ENCODE measurements at places on chromosomes 11 and 22.
A peak's percentile ranks its signal among the peaks of the same experiment; 100 is the strongest.

DNA sequence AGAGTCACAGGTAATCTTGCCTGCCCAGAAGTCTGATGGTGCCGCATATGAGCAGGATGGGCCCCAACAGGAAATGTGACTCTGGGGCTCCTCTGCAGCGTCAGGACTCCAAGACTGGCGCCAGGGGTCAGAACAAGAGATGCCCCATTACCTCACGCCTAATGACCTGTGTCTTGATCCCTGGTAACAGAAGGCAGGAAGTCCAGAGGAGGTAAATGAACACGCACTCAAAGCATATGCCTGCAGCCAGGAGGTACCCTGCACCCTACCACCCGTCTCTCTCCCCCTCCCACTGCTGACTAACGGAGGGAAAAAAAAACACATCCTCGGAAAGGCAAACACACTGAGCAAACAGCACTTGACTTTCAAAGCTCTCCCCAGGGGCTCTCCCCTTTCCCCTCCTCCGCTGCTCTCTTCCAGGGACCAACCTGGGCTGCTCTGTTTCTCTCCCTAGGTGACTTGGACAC, 37.3 kb downstream of the ABCC8 start:
- DNase-seq, result no peak

DNA sequence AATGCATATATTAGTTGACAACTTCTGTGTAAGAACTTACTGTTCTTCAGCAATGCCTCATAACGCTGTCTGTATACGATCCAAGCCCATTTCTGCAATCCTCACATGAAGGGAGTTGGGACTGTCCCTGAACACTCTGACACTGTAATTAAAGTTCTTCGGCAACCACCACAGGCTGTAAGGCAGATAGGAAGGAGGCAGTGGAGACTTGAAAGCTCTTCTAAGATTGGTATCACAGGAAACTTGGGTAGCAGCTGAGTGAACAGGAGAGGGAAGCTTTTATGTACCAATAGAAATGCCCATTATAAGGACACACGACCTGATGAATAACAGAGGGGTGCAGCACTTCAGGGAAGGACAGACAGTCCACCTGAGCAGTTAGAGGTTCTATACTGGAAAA, 12.0 kb upstream of the GAB2 start:
- DNase-seq, result no peak

DNA sequence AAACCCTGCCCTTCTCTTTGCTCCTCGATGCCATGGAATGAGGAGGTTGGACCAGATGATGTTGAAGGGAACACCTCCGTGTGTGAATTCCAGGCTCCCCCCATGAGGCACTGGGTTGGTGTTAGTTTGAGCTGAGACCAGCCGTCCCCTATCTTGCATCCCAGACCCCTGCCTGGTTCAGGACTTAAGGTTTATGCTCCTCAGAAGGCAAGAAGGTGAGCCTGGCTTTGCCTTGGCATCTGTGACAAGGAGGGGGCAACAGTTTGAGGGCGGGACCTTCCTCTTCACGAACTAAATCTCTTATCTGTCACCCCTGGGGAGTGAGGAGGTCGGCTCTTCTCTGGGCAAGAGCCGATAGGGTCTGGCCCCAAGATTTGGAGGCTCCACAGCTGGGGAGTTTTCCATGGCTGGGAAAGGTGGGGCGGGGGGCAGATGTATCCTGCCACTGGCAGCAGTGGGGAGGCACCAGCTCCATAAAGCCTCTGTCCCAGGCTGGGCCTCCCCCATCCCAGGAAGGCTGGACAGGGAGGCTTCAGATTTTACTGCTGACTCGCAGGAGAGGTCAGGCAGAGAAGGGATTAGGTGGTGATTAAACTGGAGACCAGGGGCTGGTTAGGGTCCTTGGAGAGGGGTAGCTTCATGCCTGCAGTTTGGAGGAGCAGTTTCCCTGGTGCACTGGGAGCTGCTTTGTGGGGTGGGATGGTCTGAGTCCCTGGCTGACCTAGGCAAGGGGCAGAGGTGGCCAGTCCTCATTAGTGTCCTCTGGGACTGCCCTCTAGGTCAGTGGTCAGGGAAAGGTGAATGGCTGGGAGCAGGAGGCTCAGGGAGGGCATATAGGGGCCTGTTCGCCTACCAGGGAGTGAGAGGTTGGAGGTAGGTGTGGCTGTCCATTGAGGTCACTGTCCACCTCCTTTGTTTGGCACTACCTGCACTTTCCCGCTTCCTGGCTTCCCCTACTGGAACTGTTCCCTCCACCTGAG, 1.1 kb downstream of the SEC14L2 start:
- no peak for DNase-seq

DNA sequence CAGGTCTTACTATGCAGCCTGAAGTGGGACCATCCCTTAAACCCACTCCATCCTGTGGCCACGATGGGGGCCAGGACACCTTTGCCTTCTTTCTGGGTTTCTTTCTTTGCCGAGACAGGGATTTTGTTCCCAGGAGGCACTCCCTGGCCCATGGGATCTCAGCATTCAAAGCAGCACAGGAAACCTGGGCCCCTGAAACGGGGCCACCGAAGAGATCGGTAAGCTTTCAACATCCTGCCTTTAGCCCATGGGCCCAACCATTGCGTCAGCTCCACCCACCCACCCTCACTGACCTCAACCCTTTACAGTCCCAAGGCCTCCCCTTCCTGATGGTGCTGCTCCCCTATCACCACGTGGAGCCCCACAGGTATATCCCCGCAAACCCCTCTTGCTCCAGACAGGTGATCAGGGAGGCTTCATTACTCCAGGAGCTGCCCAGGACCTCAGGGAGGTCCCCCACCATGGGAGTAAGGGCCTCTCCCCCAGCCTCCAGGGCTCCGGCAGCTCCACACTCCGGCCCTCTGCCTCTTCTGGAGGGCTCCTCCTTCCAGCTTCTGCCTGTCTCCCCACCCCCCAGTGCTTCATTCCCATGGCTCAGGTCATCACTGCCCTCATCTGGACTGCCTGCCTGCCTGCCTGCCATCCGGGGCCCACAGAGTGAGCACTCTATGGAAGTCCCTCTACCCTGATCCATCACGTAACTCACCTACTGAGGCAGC, 42.0 kb upstream of the TUB start:
- DNase-seq, result no peak

DNA sequence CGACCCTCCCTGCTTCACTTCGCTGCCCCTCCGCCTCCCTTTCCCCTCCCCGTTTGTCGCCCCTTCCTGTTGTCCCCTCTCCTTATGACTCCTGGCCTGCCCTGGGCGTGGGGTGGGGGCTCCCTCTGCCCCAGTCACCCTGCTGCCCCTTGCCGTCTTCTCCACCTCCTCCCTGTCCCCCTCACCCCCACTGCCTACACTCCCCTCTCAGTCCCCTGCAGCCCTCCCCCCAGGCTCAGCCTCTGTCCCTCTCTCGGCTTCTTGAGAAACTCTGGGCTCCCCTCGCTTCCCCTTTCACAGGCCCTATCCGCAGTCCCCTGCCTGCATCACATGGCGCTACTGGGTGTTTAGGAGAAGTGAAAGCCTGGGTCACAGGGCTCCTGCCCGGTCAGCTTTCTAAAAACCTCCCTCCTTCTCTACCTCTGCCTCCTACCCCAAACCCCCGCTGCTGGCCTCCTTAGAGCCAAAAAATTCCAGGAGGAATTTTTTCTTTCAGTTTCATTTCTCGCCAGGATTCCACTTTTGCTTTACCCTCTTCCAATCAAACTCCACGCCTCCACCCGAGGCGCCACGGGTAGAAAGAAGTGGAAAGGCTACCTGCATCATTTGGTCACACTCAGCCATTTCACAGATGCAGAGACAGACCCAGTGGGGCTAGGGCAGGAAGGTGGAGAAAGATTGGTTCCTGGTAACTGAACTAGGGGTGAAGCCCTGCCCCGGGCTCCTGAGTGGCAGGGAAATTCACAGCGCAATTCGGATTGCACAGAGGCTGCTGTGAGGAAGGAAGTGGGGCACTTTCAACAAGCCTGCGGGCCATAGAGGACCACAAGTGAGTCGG, at the start of gene SLC15A3:
SLC15A3 (minus strand) TSS at position 273 of the 838 bp plus-strand sequence. CDS start 625 bp downstream, outside the sequence.
- peak; percentile 31 for DNase-seq

DNA sequence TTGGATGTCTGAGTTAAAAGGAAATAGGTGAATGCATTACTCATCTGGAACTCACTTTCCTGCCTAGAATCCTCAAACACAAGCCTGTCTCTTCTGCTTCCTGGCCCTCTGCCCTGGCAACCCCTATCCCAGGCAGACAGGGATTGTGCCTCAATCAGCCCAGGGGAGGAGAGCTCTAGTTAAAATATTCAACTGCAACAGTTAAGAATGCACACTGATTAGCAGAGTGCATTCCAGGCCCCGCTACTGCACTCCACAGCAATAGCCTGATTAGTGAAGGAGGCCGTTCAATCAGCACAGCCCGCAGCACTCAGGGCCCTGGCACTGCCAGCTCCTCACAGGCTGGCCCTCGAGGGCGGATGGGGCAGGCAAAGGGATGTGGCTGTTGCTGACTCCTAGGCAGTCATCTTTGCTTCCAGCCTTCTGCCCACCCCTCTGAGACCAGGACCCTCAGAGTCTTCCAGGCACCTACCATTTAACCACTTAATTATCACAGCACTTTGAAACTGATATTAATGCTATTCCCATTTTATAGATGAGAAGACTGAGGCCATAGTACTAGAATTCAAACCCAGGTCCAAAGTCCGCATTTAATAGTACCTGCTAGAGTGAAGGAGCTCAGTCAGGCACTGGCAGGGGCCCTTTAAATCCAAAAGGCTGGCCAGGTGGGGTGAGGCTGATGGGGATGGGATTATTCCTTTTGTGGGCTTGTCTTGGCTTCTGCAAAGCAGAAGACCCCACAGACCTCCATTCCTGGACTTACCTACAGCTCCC, 435.3 kb downstream of the SOX6 start:
- no peak for DNase-seq

DNA sequence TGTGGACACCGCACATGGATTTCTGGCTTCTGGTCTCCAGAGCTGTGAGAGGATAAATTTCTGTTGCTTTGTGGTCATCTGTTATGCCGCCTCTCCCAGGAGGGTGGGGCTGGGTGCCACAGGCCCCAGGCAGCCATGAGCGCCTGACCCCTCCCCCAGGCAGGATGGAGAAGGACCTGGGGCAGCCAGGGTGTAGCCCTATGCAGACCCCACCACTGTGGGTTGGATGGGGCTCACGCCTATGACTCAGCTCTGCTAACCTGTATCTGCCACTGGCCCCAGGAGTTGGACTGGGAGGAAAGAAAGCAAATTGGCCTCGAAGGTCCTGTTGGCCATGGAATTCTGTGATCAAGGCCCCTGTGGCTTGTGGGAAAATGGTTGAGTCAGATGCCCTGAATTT, 1351.1 kb downstream of the BRD1 start:
- DNase-seq, result no peak

- DNase-seq, result no peak
Measured at GRCh38 chr11:26234451-26234850, 97.5 kb upstream of the ANO3 start.

DNA sequence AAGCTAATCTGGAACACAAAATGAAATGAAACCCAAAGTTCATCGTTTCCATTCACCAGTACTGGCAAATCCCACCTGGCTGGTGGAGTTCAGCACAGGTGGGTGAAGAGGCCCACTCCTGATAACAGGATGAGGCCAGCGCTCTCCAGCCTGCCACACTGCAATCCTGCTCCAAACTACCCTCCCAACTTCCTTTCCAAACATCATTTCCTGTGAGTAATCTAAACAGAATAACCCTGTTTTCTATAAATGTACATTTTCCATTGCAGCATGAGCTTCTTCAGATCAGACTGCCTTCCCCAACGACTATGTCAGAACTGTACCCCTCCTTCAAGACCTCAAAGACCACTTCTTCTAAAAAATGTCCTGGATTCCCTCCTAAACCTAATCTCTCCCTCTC, 15.9 kb upstream of the NFRKB start:
- no peak for DNase-seq

GRCh38 chr22:38494498-38494897, 11.6 kb downstream of the DDX17 start:
- no peak for DNase-seq

DNA sequence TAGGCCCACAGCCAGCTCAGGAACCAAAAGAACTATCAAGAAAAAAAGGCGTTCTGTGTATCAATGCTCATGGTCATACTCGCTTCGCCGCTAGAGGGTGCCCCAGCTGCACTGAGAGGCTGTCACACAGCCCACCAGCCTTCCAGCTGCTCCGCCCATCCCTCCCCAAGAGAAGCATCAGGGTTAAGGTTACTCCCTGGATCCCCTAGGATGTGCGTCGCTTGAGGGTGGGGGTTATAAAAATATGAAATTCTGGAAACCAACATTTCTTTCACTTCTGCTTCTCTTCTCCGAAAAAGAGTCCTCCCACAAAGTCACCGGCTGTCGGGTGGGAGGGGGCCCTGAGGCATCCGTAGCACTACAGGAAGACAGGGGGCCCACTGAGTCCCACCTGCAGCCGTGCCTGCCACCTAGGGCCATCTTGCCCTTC, 1.7 kb downstream of the CBX6 start:
- peak; percentile 64 for DNase-seq

GRCh38 chr11:20102397-20102796, 57.9 kb downstream of the DBX1 start:
- no peak for DNase-seq

- DNase-seq, result no peak
Measured at GRCh38 chr11:128964463-128964930, 21.8 kb upstream of the TP53AIP1 start.

DNA sequence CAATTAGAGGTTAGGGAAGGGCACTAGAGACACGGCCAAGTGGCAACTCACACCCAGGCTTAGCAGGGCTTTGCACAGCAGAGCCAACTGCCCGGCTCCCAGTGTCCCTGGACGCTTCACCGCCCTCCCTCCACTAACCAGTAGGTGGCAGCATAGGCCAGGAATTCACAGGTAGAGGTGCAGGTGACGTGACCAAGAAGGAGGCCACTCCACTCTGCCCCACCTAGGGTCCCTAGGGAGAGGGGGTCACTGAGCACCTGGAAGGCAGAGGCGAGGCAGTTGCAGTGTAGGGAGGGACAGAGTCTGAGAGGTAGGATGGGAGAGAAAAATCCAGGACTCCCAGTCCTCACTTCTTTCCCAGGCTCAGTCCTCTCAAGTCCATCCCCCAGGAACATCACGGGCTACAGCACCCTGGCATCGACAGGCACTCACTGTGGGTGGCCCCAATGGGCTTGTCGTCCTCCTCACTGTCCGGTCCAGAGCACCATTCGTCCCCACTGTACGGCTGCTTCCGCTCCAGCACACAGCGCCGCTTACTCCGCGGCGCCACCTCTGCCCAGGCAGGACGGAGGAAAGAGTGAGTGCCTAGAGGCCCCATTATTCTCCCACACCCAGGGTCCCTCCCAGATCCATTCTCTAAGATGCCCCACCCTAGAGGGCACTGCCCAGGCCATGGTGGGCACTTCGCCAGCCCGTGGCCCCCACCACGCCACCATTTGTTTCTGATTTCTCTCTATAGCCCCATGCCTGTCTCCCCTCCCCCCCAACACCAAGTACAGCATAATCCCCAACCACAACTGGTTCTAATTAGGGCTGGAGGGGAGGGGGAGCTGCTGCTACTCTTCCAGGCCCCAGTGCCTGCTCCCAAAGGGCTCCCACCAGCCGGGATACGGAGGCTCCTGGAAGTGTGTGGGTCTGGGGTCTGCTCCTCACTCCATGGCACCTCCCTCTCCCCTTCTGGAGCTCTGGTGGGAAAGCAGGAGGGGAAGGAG, 18.4 kb downstream of the BCL9L start:
- peak; percentile 59 for DNase-seq
